ENCODE measurements at places on chromosomes 2 and 18.

DNA sequence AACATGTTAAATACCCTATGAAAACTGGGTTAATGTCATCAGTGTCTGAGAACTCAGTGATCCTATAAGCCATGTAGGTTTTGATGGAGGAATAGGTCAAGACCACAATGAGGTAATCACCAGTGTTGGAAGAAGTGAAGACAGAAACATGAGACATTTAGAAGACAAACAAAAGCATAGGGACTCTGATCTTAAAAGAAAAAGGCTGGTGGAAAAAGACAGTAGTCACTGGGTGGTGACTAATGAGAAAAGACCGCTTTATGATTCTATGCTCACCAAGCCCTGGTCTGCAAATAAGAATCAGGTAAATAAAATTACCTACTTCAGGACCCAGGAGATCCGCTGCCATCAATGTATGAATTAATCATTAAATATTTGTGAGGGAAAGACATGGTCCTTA, 271.9 kb downstream of the GPD2 start:
- no peak for DNase-seq

- no peak for DNase-seq
These were observed 19.3 kb downstream of the GPR55 start for GRCh38 chr2:230905448-230906421.

- no peak for DNase-seq
These were observed 322.8 kb downstream of the STK39 start for GRCh38 chr2:167924556-167924955.

DNA sequence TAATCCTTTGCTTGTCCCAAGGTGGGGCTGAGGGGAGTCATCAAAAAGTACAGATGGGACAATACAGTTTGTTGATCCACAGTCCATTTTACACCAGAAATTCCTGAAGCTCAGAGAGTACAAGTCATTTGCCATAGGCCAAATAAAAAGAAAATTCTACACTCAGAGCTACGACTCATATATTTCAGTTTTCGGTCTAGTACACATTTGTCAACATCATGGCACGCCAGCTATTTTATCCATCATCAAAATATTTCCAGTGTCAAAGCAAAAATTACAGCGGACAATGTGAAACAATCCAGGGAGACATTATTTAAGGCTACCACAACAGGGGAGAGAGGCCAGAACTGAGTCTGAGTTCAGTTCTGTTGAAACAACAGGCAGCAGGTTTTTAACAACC, 587.5 kb upstream of the DSEL start:
- no peak for DNase-seq

- no peak for DNase-seq
These were observed 1637.7 kb upstream of the LRRTM1 start for GRCh38 chr2:81942136-81942680.

GRCh38 chr2:199458009-199458805, 468 bp upstream of the SATB2 start:
- DNase-seq = no peak

- no peak for DNase-seq
These were observed 35.3 kb downstream of the SPRED2 start for GRCh38 chr2:65397122-65397521.

DNA sequence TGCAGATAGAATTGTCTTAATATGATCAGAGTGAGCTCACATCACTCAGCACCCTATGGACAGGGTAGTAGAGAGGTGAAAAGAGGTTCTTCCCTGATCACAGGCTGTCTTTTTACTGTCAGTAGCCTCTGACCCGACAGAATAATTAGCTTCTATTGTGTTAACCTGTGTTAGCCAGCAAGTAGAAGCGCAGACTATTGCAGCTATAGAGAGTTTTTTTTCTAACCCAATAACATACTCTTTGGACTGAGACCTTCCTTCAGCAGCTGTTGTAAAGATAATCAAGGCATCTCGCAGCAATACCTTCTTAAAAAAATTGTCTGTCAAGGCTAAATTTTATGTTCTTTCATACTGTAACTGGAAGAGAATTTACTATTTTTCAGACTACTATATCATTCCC, 670.4 kb downstream of the ADCYAP1 start:
- DNase-seq = no peak

DNA sequence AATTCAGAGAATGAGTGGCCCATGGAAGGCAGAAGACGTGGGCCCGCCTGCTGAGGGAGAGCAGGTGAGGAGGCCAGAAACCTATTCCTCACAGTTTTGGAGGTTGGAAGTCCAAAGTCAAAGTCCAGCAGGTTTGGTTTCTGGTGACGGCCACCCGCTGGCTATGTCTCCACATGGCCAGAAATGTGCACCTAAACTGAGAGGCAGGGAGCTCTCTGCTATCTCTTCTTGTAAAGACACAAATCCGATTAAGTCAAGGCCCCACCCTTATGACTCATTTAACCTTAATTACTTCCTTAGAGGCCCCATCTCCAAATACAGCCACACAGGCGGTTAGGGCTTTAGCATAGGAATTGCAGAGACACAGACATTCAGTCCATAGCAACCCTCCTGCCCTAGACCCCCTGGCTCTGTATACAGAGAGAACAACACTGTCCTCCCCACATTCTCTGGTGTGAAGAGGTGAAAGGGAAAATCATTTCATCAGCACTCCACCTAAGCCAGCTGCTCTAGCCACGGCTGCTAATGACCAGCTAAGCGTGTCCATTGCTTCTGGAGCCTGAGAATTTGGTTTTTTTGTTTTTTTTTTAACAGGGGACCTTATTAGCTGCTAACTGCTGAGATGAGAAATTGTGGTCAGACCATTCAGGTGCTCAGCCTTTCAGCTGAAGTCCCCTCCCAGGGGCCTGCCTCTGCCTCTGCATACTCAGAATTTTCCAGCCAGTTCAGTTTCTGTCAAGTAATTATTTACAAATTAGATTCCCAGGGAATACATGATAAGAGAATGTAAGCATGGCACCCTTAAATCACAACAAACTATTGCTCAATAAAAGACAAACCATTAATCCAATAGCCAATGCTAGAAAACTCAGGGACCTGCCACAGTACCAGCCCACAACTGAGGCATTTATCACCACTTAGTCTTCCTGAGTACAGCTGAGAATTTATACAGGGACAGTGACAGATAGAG, 368.7 kb upstream of the ID2 start:
- DNase-seq = no peak

GRCh38 chr18:27605107-27605834, 420.2 kb upstream of the CHST9 start:
- DNase-seq = peak; percentile 44

- DNase-seq = no peak
These were observed 30.0 kb downstream of the CROCC2 start for GRCh38 chr2:240936106-240936505.

DNA sequence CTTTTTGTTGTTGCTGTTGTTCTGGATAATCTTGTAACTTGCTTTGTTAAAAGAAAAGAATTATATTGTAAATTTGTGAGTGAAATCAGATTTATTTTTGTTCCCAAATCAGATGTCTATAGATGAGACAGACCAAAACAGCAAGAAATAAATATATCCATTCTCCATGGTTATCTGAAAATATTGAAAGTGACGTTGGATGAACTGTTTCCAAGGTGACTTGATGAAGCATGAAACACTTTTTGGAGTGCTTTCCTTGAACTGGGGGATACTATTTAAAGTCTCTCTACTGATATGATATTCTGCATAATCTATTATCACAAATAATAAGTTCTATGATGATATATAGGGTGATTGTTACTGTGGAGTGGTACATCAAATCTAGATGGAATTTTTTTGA, 315.4 kb upstream of the THUMPD2 start:
- DNase-seq = no peak

DNA sequence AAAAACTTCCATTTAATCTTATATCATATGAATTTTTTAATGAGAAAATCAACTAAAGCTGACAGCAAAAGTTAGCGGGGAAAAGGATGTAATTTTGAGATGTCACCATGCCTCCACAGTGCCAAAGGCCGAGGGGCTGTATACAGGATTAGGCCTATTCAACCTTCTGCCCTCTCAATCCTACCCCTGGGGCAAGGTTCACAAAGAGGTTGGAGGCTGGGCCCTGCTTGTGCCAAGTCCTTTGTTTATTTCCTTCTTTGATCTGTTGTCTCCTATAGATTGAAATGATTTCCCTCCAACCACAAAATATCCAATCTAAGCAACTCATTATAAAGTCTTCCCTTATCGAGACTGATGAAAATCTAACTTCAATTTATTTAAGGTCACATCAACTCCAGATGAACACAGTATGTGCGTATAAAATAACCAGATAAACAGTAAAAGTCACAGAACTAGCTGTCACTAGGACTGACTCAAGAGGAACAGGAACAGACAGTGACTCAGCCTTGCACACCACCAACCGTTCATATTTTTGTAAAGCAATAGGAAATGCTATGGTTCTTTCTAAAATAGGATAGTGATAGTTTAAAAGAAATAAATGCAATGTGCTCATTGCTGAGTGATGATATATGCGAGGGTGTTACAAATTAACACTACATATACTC, 95.8 kb downstream of the SLC25A12 start:
- no peak for DNase-seq

- no peak for DNase-seq
These were observed 6.2 kb upstream of the ALPG start for GRCh38 chr2:232400256-232401015.

DNA sequence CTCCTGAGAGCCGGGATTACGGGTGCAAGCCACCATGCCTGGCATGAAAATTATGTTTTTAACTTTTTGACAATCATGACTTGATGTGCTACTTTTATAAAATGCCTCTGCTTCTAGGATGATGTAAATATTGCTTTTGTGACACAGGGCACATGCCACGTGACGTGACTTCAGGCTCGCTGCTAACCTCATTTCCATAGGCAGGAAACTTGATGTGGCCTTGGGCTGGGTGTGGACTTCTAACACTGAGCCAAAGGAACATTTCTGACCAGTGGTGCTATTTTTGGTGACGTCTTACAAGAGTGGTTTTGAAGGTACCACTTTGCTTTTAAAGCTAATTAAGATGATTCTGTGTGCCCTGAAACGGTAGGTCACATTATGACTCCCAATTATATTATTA, 34.2 kb upstream of the THOC1 start:
- no peak for DNase-seq

- no peak for DNase-seq
These were observed 195.3 kb upstream of the HS6ST1 start for GRCh38 chr2:128513961-128514283.

- DNase-seq = no peak
These were observed 57.3 kb upstream of the CREB1 start for GRCh38 chr2:207472343-207473048.

GRCh38 chr2:880201-880970, 70.3 kb upstream of the SNTG2 start:
- DNase-seq = no peak

GRCh38 chr2:25819597-25820039, 58.7 kb downstream of the ASXL2 start:
- DNase-seq = no peak

GRCh38 chr18:33918571-33918970, 306.1 kb downstream of the NOL4 start:
- no peak for DNase-seq

DNA sequence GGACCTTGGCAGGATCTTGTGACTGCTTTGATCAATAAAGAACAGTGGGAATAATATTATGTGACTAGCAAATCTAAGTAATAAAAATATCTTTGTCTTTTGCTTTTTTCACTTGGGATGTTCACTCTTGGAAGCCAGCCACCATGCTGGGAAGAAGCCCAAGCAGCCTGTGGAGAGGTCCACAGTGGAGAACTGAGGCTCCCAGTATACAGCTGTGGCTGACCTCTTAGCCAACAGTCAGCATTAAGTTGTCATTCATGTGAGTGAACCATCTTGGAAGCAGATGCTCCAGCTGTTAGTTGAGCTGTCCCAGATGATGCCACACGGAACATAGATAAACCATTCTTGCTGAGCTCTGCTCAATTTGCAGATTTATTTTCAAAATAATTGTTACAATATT, 160.0 kb downstream of the OSR1 start:
- no peak for DNase-seq

DNA sequence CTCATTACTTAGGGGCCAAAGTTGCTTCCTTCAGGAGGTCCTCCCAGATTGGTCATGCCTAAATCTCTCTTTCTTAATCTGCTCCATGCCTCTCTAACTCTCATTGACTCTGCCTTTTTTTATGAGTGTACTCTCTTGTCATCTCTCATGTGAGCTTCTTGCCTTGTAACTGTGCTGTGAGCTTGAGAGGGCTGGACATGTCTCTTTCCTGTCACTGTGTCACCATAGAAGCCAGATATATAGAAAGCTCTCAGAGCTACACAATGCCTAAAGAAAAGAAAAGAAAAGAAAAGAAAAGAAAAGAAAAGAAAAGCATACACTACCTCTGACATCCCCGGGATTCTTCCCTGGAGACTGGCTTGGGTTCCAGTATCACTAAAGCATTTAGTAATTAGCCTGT, 161.5 kb upstream of the SKOR2 start:
- DNase-seq = no peak

DNA sequence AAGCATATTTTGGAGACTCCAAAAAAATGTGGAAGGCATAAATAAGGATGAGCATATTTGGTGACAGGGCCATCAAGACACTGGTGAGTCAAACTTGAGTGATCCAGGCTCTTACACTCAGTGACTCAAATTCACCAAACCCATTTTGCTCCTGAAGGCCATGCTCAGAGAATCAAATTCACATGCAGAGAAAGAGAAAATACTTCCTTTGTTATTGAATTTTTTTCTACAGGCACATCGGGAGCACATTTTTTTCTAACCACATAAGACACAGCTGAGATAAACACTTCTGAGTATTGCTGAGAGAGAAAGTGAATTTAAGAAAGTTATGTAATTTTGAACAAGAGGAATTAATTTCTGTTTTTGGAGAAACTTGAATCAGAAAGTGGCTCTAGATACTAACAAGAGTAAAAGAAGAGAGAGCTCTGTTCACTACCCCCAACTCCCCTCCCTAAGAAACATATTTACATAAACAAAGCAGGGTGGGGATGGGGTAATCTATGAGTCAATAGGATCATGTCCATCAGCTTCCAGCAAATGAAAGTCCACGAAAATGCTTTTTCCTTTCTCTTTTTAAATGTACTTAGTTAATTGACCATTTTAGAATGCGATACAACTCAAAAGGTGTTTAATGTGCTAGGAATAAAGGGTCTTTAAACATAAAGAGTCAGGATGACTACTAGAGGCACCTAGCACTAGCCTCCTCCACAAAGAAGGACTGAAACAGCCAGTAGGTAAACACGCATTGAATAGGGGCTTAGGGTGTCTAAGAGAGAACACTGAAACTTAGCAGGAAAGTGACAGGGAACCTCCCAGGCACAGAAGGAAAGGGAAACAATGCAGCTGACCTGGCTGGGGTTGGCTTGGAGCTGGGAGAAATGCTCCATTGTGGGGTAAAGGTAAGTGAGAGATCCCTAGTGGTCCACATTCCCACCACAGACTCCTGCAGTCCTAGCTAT, 152.3 kb downstream of the KCNE4 start:
- no peak for DNase-seq

- DNase-seq = no peak
These were observed 2041.2 kb upstream of the PIK3C3 start for GRCh38 chr18:39913672-39914366.

- no peak for DNase-seq
These were observed 37.4 kb upstream of the ANKRD62 start for GRCh38 chr18:12056034-12056883.
